RPMI7951 (cell line): ENCODE measurements at places on chromosomes 16 and 17.
A peak's percentile ranks its signal among the peaks of the same experiment; 100 is the strongest.

DNA sequence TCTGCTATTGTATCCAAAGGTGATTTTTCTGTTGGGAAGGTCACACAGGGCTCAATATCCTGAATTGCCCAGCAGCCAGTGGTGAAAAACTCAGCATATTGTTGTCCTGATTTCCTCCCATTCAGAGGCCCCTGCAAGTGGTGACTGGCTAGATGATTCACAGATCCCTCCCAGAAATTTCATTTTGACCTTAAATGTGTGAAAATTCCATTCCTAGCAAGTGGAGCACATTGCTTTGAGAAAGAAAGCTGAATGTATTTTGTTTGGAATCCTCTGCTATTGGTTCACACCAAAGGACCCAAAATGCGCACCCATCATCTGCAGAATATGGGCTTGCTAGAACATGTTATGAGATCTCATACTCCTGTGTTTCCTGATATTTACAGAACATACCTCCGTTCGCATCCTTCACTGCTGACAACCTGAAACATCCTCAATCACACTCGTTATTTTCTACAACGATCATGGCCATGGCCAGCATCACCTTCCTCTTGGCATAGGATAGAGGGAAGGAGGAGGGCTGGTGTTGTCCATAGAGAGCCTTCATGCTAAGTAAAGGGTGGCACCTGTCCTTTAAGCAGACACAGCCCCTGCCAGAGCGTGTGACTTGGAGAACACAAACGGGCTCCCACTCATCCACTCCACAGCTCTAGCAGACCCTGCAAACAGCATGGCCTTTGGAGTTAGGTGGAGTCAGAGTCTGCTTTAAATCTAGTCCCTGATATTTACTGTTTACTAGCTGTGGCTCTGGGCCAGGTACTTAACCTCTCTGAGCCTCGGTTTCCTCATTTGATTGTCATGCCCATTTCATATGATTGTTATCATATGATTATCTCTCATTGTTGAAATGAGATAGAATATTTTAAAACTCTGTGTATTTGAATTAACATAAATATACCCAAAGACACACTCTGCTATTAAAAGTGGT, 30.4 kb upstream of the NFAT5 start:
- DNase-seq: peak; percentile 56

DNA sequence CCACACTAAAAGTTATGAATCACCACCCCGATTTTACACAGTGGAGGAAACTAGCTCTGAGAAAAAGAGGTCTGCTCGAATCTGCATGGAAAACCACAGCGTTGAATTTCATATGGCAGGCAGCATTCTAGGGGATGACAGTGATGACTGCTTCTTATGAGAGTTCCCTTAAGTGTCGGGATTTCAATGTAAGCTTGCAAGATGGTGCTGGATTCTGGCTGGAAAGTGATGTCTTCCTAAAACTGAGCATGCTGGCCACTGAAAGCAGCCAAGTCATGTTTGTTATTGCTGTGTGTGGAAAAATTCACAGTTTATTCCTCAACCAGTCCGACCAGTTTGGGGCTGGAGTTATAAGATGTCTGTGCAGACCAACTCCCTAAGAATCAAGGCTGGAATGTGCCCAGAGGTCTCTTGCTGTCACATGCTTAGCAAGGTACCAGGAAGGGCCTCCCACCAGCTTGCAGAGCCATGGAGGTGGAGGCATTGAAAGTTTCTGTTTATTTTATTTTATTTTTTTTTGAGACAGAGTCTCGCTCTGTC, 37.2 kb upstream of the GAN start:
- DNase-seq: no peak

DNA sequence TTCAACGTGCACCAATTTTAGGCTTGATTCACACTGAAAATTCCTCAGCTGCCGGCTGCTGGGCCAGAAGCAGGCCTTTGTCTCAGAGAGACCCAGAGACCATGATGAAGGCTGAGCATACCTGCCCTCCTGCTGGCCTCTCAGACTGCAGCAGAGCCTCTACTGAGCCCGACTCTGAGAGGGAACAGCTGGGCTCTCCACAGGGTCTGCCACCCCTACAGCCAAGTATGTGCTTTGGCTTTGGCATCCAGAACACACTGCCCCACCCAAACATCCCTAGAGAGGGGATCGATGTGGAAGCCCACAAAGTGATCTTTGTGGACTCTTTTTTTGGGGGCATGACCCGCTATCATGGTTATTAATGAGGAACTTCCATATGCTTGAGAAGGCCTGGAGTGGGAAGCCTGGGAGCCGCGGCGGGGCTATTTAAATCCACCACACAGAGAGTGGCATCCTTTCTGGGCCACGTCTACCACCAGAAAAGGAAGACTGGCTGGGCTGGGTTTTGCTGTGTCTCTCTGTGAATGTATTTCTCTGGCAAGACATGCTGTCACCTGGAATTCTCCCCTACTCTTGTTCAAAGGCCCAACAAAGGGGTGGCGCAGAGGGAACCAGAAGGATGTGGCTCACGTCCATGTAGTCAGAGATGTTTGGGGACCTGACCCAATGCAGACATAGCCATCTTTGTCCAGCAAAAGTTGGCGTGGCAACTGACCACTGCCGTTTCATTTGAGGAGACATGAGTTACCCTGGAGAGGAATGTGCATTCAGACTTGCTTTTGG, 69.3 kb downstream of the GNAO1 start:
- DNase-seq: no peak

- peak; percentile 54 for DNase-seq
Measured at GRCh38 chr17:47978324-47978723, 7.4 kb downstream of the CDK5RAP3 start.

DNA sequence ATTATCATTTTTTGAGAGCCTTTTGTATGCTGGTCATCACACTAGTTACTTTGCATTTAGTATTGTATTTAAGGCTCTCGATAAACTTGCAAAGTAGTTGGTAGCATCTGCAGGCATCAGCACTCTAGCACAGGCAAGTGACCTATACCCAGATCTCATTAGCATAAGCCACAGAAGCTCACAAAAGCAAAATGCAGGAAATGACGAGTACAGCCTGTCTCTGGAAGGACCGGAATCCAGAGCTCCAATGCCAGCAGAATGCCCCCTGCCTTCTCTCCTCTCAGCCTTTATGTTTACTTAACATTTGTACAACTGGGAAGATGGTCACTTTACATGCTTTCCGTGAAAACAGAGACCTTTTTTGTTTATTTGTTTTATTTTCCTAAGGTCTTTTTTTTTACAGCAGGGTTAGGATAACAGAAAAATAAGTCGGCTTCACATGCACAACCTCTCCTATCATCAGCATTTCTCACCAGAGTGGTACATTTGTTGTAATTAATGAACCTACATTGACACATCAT, 45.4 kb upstream of the MYOCD start:
- peak; percentile 53 for DNase-seq

- DNase-seq: no peak
Measured at GRCh38 chr16:85431431-85432124, 181.5 kb upstream of the GSE1 start.

DNA sequence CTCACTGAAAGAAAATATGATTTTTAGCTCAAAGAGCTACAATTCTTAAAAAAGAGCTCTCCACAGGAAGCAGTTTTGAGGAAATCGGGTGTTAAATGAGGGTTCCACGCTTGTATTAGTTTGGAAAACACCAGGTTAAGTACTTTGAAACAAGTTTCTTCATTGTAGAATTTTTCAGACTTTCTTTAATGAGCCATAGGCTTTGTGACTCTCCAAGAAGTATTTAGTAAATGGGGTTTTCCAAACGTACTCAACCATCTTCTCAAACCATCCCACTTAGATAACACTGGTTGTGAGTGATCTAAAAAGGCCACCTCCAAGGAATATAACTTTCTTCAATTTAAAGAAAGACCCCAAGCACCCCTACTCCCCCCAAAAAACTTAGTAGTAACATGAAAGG, 2.7 kb downstream of the ULK2 start:
- DNase-seq: no peak

GRCh38 chr17:81427173-81428120, 32.2 kb downstream of the BAHCC1 start:
- DNase-seq: no peak

DNA sequence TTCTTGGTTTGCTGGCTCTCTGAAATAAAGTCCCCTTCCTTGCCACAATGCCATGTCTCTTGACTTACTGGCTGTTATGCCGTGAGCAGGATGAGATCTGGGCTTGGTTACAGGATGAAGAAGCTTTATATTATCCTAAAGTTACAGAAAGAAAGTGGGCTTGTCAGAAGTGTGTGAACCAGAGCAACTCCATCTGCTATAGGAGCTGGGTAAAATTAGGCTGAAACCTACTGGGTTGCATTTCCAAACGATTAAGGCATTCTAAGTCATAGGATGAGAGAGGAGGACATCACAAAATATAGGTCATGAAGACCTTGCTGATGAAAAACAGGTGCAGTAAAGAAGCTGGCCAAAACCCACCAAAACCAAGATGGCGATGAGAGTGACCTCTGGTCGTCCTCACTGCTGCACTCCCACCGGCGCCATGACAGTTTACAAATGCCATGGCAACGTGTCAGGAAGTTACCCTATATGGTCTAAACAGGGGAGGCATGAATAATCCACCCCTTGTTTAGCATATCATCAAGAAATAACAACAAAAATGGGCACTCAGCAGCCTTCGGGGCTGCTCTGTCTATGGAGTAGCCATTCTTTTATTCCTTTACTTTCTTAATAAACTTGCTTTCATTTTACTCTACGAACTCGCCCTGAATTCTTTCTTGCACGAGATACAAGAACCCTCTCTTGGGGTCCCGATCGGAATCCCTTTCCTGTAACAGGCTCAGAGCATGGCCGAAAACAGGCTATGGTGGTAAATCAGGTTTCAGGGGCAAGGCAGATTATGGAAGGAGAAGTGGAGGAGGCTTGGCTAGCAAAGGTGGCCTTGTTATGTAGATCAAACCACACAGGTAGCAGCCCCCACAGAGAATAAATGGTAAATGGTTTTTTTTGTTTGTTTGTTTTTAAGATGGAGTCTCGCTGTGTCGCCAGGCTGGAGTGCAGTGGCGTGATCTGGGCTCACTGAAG, 81.3 kb upstream of the C16orf82 start:
- DNase-seq: no peak

- DNase-seq: peak; percentile 43
Measured at GRCh38 chr17:4566785-4567184, 6.4 kb upstream of the GGT6 start.

DNA sequence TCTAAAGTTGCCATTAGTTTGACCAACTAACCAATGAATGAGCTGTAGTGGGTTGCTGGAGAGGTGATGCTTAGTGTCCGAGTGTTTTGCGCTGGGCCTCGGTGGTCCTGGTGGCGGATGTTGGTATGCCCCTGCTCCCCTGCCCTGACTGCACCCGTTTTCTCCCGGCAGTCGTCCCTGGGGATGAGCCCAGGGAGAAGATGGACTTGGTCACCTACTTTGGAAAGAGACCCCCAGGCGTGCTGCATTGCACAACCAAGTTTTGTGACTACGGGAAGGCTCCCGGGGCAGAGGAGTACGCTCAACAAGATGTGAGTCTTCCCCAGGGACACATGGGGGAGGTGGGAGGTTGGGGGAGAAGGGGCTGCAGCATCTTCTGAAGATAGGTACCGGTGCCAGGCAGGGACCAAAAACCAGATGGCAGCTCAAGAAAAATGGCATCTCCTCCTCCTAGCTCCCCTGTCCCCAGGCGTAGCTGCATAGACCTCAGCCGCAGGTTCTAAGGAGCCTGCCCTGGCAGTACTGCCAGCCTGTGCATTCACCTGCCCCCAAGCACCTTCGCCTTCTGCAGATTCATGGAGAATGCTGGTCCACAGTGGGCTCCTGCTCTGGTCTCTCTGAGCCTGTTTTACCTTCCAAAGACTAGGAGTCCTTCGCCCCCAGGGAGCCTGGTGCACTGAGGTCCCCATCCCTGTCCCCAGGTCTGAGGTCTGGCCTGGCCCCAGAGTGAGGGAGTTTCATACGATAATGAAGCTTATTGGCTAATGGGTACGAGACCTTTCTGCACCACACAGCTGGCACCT, 5.3 kb downstream of the CNP start:
- DNase-seq: no peak

DNA sequence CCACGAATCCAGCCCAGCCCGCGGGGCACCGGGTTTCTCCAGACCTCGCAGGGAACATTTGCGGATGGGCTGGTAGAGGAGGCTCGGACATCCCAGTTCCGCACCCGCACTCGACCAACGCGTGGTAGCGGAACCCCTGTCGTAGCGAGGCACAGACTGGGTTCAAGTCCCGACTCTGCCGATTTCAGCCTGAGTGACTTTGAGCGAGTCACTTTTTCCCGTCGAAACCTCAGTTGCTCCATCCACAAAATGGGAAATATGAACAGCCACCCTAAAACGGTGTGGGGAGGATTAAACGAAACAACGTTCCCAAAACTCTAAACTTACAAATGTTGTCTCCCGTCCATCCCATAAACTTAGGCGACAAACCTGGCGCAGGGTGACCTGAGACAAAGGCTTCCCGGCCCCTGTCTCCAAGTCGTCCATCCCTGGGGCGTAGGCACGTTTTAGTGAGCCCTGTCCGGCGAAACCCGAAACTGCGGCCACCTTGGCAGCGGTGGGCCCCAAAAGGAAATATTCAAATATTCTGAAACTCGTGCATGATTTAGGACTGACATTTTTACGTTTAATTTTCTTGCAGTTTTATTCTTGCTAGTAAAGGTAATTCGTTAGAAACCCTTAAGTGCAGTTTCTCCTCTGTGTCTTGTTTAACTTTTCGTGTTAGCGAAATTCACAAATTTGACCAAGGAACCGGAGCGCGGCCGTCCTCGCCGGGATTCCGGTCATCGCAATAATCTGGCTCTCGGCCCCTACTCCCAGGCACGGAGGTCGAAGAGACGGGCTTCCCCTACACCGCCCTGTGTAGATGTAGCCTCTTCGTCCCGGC, 1.9 kb upstream of the MLLT6 start:
- no peak for DNase-seq

GRCh38 chr17:27461192-27461859, 5.1 kb downstream of the KSR1 start:
- no peak for DNase-seq

GRCh38 chr16:50209546-50210265, 56.6 kb downstream of the TENT4B start:
- no peak for DNase-seq

- peak; percentile 40 for DNase-seq
Measured at GRCh38 chr17:65794572-65794971, 233.1 kb upstream of the AXIN2 start.

DNA sequence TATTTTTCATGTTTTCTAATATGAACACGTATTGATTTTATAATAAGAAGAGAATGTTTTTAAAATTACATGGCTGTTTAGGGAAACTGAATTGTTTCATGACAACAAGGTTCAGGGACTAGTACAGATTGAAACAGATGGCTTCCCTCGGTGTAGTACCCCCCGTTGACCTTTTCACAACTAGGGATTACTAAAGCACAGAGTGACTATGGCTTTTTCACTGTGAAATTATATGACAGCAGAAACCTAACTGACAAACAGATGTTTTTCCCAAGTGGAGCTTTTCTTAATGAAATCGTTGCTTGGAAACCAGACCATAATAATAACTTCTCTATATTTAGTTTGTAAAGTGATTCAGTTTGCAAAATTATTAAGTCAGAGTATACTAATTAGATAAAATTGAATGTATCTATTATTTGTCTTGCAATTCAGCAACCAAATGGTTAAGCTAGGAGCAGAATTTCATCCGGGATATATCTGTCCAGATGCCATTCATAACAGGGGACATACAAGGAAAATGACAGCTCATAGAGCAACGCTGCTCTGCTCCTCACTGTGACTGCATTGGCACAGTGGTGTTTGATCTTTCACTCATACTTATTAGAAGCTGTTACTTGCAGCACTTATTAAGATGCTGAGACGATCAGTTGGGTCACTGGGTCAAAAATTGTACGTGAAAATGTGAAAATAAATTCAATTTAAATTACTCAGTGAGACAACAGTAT, 111.7 kb downstream of the TANGO6 start:
- no peak for DNase-seq
